LoVo (cell line): ENCODE measurements at places on chromosomes 5 and 9.
A peak's percentile ranks its signal among the peaks of the same experiment; 100 is the strongest.

- no peak for DNase-seq
These were observed 129.9 kb downstream of the BAAT start for GRCh38 chr9:101254733-101255433.

- no peak for DNase-seq
These were observed 108.1 kb downstream of the SEMA5A start for GRCh38 chr5:9437741-9438240.

GRCh38 chr5:120684749-120685415, 220.8 kb downstream of the PRR16 start:
- DNase-seq = no peak

DNA sequence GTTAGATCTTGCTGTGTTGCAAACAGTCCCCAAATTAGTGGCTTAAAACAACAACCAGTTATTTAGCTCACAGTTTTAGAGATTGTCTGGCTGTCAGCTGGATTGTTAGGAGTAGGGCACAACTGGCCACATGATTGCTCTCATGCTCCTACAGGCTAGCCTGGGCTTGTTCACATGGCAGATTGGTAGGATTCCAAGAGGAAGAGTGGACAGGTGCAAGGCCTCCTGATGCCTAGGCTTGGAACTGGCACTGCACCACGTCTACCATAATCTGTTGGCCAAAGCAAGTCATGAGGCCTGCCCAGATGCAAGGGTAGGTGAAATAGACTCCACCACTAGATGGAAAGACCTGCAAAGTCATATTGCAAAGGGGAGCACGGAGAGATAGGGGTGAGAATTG, 76.4 kb downstream of the ACER2 start:
- DNase-seq = no peak

GRCh38 chr5:15344954-15345353, 155.0 kb upstream of the FBXL7 start:
- no peak for DNase-seq

- no peak for DNase-seq
These were observed 64.4 kb upstream of the SSBP2 start for GRCh38 chr5:81815321-81815720.

GRCh38 chr5:131536211-131536826, 98.7 kb downstream of the RAPGEF6 start:
- no peak for DNase-seq

DNA sequence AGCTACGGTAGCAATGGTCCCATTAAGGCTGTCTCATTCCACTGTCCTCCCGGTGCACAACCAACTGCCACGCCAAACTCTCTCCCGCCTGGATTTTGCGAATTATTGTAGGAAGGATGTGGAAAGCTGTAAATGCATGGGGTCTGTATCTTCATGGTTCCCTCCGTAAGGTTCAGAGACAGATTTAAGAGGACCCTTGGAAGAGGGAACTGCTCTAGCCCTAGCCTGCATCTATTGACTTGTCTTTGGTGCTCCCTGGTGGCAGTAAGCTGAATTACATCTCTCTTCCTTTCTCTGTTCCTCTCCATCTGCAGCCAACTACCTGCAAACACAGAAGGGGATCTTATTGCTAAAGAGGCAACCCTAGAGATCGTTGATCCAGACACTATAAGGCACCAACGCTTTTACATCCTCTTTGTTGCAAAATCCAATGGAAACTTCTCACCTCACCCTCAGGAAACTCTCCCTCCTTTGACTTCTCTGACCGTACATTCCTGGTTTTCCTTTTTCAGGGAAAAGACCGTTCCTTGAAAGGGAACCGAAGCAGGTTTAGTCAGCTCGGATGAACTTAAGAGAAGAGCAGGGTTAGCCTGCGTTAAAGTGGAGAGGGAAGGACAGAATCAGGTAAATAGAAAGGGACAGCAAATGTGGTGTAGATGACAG, 11.9 kb downstream of the CAPSL start:
- peak; percentile 60 for DNase-seq
